Globus pallidus (tissue), 1 donor: ENCODE measurements at places on chromosomes 3 and 15.

DNA sequence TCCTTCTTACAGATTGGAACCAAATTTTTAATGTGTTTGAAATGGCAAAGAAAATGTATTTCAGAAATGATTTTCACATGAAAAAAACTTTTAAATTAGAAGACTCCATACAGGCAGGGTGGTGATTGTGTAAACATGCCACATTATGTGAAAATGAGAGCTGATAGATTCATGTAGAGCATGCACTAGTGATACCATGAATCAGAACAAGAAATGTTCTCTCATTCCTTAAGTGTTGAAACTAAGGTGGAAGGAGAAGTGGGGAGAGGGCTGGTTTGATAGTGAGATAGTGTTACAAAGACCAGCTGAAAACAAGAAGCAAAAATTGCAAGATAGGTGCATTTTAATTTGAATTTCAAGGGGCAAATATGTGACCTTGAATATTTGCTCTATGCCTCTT lies 100.3 kb downstream of the CCNL1 start:
- DNase-seq: no peak

- peak; percentile 98 for DNase-seq
These were observed 49.1 kb upstream of the LIMD1 start for GRCh38 chr3:45545476-45545875.

DNA sequence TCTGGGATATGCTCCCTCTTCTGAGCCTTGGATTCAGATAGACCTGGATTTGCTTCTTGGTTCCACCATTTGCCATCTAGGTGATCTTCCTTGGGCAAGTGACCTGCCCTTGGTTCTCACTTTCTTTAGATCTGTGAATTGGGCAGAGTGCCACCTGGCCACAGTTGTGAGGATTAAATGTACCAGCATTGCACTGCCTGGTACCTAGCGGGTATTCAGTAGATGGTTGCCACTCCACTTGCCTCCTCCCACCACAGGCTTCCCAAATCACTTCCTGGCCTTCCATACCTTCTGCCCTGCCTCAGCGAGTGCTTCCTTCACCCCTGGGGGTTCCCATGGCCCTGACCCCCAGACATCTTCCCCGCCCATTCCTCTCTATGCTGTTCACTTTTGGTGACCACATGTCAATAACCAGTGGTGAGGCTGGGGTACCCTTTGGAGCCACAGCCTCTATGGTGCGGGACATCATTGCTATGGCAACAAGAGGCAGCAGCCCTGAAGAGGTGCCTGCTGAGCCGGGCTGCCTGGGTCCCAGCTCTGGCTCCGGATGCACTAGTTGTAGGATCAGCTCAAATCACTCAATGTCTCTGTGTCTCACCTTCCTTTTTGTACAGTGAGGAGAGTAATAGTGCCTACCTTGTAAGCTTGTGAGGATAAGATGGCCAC lies 40.5 kb downstream of the CMTM7 start:
- DNase-seq: no peak

DNA sequence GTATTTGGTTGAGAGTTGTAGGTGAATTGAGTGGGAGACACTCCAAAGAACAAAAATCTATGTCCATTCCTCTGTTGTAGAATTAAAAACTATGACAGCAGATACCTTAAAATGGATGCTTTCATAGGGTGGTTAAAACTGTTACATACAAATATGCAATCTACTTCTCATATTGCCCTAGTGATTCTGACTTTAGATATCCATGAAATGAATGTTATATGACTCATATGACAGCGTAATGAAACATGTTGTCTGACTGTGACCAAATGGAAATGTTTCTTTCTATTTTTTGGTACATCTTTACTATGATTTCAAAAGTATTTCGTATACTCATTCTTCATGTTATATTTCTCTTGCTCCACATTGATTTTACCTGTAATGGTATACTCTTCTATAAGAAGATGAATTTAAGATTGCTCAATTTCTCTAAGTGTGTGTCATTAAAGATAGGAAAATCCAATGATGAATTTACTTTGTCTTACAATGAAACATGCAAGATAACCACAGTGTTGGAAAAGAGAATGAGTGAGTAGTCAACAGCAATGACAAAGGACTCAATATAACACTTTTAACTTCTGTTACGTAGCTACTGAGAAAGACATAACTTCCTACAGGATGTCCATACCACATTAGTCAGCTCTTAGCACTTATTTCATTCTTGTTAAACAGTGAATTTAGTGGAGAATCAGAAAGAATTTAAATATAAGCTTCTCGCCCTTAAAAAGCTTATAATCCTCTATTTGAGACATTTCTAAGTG lies 79.3 kb upstream of the LSAMP start:
- no peak for DNase-seq

GRCh38 chr3:57805674-57806073 lies 49.6 kb downstream of the SLMAP start:
- DNase-seq: no peak

DNA sequence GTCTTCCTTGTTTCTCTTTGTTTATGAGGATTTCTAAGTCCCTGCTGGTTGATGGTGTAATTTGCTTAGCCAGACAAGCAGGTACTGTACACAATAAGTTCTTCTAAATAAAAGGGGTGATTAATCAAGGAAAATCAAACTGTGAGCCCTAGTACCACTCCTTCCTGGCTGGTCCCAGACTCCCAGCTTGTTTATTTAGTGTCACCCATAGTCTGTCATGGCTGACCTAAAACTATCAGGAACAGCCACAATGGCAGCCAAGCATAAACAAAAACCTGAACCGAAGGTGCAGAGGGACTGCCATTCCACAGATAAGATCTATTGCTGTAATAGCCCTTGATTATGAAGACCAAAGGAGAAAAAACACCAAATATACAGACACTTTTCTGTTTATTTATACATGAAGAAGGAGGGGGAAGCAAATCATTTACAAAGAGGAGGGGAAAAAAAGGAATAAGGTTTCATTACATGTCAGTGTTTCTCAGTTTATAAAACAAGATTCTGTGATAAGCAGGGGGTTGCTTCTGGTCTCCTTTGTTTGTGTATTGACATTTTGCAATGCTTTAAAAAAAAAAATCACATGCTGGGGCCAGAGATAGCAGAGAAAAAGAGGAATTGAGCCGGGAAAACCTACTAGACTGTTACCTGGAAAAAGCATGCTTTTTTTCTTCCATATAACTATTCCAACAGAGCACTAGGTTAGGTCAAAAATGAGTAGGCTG lies 182.4 kb upstream of the DPH6 start:
- DNase-seq: no peak

GRCh38 chr15:64029110-64029509 lies 17.2 kb downstream of the DAPK2 start:
- peak; percentile 97 for DNase-seq

DNA sequence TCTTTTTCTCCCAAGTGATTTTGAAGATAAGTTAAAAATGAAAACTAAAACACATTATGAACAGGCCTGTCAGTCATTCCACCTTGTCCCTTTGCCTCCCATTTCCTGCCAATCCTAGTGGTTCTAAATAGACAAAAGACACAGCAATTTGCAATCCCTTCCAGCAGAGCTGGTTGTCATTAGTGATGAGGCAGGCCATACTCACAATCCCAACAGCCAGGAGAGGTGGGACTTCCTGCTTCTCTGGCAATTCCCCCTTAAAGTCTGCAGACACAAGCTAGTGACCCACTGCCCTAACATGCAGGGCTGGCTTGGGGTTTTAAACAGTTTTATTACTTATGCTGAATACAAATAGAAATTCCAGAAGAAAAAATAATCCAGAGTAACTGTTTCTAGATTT lies 38.4 kb upstream of the RBP1 start:
- DNase-seq: no peak

DNA sequence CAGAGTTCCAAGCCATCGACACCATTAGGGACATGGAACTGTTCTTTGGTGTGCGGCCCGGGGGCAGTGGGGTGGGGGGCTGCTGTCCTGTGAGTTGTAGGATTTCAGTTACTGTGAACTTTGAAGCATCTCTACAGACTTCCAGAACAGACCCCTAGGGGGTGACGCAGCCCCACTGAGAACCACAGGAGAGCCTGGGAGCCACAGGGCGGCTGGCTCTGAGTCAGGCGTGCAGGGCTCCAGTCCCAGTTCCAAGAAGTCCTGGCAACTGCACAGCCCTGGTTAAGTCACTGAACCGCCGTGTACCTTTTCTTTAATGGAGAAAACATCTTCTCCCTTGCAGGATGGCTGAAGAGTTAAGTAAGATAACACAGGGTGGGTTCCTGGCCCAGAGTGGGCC lies 23.5 kb upstream of the LRTM1 start:
- peak; percentile 53 for DNase-seq

- DNase-seq: no peak
These were observed 9.3 kb downstream of the CRYBG3 start for GRCh38 chr3:97831140-97831539.

DNA sequence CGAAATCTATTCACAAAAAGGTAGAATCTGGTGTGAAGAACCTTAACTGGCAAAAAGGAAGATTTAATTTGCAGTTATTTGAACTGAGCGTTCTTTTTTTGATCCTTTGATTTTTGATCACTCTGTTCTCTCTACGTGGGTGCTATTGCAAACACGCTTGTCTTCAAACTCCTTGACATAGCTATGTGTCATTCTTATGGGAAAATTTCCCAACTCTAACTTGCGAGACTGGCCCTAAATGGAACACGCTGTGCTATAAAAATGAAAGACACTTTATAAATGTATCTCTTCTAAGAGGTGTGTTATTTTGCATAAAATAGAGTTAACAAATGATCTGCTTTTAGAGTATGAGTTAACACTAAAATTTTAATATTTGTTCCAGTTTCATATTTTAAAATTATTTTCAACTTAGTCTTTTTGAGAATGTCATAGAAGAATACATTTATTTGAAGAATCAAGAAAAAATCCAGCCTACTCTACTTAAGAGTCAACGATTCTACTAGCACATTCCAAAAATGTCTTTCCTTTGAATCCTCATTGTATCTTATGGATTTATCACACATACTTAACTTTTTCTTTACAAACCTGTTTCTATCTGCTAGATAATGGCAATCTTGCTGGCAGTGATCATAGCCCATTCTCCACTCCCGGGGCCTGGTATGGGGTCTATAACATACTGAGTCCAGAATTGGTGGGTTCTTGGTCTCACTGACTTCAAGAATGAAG lies 610.0 kb upstream of the TBL1XR1 start:
- DNase-seq: no peak

DNA sequence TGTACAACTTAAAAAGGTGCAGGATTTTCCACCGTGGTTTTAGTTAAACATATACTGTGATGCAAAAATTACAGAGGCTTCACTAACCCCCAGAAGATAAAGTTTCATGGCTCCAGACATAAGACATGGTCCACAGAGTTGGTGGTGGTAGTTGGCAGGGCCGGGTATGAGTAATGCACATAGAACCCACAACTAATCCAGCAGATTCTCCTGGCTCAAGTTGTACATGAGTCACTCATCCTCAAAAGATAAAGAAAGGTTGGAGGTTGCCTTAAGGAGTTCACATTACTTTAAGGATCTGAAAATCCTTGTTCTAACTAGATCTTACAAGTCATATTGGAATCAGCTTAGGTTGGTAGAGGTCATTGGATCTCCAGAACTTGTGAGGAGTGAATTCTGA lies 98.3 kb upstream of the ZBTB20 start:
- no peak for DNase-seq

GRCh38 chr3:11143476-11143875 lies 10.8 kb upstream of the HRH1 start:
- no peak for DNase-seq

DNA sequence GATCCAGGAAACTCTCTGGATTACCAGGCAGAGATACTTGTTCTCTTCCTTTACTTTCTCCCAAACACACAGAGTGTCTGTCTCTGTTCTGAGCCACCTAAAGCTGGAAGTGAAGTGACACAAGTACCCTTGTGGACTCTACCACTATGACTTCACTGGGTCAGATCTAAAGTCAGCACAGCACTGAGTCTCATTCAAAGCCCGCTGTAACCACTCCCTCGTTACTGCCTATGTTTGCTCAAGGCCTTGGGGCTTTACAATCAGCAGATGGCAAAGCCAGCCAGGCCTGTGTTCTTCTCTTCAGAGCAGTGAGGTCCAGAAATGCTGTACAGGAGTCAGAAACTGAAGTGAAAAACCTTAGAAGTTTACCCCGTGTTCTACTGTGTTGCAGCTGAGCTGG lies 588.3 kb upstream of the SEMA6D start:
- DNase-seq: no peak

GRCh38 chr3:11607816-11608215 lies 35.9 kb downstream of the VGLL4 start:
- DNase-seq: no peak

- DNase-seq: no peak
These were observed 139.9 kb downstream of the SRGAP3 start for GRCh38 chr3:9109568-9109914.

DNA sequence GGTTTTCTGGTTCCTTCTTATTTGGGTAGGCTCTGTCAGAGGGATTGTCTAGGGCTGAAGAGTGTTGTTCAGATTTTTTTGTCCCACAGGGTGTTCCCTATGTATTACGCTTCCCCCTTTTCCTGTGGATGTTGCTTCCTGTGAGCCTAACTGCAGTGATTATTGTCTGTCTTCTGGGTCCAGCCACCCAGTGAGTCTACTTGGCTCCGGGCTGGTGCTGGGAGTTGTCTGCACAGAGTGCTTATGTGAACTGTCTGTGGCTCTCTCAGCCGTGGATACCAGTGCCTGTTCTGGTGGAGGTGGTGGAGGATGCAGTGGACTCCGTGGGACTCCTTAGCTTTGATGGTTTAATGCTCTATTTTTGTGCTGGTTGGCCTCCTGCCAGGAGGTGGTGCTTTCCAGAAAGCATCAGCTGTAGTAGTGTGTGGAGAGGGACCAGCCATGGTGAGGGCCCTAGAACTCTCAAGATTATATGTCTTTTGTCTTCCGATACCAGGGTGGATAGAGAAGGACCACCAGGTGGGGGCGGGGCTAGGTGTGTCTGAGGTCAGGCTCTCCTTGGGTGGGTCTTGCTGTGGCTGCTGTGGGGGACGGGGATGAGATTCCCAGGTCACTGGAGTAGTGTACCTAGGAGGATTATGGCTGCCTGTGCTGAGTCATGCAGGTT lies 53.8 kb downstream of the CCDC66 start:
- DNase-seq: no peak

DNA sequence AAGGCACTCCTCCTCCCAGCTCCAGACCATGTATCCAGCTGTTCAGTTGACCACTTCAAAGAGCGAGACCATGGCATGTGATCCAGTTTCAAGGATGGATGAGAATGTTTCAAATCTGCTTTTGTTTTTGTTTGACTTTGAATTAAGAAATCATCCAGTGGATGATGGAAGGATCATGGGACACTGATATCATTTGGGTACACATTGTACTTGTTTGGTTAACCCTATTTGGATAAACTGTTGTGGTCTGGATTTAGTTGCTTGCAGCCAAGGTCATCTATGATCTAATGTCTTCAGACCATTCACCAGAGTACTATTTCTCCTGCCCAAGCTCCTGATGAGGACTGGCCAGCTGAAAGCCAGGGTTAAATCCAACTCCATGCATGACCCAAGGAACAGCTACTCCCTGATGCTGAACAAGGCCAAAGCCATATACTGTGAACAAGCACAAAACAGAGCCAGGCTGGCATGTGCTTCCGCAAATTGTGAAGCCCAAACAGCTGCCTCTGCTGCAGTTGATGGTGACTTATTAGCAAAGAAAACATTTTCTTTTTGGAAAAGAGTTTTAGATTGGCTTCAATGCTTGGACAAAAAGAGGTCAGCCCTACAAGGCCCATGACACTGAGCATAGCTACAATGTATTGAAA lies 5.2 kb upstream of the ADAMTS17 start:
- no peak for DNase-seq
